ENCODE measurements at places on chromosomes 2 and 18. TPM values are rescaled to one million over a fixed set of nuclear protein-coding genes. Genes with fewer than 3 reads are reported as not detected.

The ELOA2 gene
- total RNA-seq, result not detected

The CRYGD gene
- not detected for total RNA-seq

The LRRTM1 gene
- not detected for total RNA-seq

The UPP2 gene
- not detected for total RNA-seq

The AQP12A gene
- not detected for total RNA-seq

The SALL3 gene
- total RNA-seq, result 0.05 TPM

The PLEK gene
- 0.17 TPM for total RNA-seq

The TANC1 gene
- total RNA-seq, result 92.6 TPM

The MARCHF4 gene
- total RNA-seq, result 1.5 TPM

The FAM124B gene
- 139 TPM for total RNA-seq

GRCh38 chr2:84654414-84654813 lies 138.1 kb downstream of the DNAH6 start:
- DNase-seq, result no peak

GRCh38 chr2:186648130-186648529 lies 45.7 kb upstream of the FAM171B start:
- DNase-seq, result no peak

GRCh38 chr18:74351354-74351753 lies 35.7 kb downstream of the C18orf63 start:
- peak; percentile 47 for DNase-seq

DNA sequence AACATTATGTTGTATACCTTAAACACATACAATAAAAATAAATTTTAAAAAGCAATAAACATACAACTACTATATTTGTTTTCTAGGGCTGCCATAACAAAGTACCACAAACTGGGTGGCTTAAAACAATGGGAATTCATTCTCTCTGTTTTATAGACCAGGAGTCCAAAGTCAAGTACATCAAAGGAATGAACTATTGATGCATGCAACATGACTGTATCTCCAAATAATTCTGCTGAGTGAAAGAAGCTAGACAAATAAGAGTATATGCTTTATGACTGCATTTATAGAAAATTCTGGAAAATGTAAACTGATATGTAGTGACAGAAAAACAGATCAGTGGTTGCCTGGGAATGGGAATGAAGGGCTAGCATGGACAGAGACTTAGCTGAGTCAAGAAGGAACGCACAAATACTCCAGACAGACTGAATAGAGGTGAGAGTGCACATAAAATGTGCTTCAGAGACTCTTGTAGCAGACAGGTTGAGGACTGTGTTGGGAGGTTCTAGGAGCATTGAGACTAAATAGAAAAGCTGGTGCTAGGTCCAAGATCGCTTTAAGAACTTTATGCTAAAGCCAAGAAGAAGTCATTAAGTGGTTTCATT lies 11.0 kb upstream of the PLA2R1 start:
- DNase-seq, result no peak

- no peak for DNase-seq
These were observed 77.6 kb downstream of the EPC2 start for GRCh38 chr2:148721991-148722777.

- no peak for DNase-seq
These were observed 104.9 kb downstream of the TGIF1 start for GRCh38 chr18:3554811-3555427.

DNA sequence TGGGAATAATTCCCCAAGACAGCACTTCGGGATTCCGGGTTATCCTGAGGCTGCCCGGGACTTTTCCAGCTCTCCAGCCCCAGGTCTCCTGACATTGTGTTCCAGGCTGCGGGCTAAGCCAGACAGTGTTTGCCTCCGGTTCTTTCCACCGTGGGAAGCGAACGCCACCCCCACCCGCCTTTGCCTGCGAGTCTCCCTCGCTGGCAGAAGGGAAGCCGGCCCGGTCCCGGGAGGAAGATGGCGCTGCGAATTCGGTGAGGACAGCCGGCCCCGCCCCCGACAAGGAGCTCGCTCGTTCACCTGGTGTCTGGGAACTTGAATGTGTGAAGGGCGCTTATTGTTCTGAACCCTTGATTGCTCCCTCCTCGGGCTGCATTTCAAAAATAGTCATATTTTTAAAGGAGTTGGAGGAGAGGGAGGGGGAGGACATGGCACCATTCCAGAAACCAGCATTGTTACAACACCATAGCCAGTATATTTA lies 2.9 kb downstream of the LRATD1 start:
- DNase-seq, result peak; percentile 66

DNA sequence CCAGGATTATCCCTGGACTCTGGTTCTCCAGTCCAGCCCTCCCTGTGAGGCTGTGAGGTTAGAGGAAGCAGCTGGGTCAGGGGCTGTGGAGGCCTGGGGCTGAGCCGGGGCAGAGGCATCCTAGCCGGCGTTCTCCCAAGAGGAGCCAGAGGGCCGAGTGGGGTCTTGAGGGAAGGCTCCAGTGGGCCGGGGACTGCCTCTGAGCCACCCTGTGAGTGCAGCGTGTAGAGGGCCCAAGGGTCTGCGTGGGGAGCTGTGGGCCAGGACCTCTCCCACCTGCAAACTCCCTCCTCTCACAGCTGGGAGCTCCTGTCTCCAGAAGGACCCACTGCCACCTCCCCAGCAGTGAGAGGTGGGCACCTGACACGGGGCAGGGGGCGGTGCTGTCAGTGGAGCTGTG lies 41.0 kb downstream of the GLI2 start:
- DNase-seq, result no peak

GRCh38 chr18:78271790-78272189 lies 707.8 kb upstream of the SALL3 start:
- no peak for DNase-seq

- DNase-seq, result peak; percentile 84
These were observed 112.4 kb downstream of the FEZ2 start for GRCh38 chr2:36485521-36485920.

DNA sequence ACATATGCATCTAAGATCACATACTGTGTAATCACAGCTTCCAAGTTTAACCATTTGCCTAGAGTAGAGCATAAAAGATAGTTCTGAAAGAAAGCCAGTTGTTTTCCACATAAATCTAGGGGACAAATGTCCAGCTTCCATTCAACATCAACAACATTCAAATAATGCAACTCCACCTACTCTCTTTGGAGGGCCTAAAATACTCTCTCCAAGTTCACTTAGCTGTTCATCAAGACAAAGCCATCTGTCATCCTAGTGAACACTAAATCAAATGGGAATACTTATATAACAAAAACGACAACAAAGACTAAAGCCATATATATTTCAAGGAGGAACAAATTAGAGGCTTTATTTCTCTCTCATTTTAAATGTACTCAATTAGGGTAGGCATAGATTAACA lies 221.5 kb upstream of the CDH2 start:
- no peak for DNase-seq

- no peak for DNase-seq
These were observed 6.2 kb downstream of the SPAG16 start for GRCh38 chr2:213290501-213290900.

- DNase-seq, result no peak
These were observed 177.8 kb downstream of the EIPR1 start for GRCh38 chr2:3199627-3200345.

GRCh38 chr2:147364597-147364996 lies 480.2 kb upstream of the ACVR2A start:
- no peak for DNase-seq

GRCh38 chr2:194723446-194723845 lies 933.6 kb upstream of the SLC39A10 start:
- no peak for DNase-seq

- DNase-seq, result no peak
These were observed 32.7 kb upstream of the C1GALT1C1L start for GRCh38 chr2:43708891-43709290.

DNA sequence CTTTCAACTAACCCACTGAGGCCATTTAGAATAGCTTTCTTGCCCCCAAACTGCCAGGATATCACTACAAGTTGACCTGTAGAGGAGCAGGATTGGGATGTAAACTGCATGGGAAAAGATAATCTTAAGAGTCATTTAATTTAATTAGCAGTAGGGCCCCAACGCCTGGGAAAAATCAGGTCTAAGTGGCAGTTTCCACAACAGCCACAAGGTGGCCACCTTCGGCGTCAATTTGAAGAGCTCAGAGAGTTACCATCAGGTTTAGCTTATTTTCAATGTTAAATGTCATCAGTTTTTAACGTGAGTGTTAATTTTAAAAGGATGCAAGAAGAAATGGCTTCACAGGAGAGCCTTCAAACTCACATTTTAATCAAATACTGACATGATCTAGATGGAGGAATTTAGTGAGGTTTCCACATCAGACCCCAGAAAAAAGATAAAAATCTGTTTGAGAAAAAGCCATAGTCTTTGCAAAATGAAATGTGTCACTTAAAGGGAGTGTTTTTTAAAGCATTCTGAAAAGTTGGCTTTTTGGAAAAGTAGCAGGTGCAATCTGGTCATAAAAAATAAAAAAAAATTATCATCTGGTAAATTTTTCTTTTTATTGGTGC lies 77.3 kb upstream of the UPP2 start:
- peak; percentile 72 for DNase-seq

- DNase-seq, result peak; percentile 77
These were observed 88.6 kb upstream of the BCL11A start for GRCh38 chr2:60641811-60642788.

DNA sequence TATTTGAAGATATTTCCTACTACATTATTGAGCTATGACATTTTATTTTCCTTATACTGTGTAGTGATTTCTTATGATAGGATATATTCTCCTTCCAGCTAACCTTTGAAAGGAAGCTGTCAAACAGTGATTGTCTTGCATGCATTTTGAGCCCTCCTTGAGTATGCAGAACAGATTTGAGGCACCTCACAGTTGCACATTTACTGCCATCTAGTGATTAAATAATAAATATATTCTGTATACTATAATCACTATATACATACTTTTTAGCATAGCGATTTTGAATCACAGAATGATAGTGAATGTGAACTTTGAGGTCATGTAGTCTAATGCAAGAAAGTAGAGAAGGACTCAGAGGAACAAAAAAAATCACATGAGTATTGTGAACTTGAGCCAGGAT lies 268.4 kb upstream of the CDH19 start:
- DNase-seq, result peak; percentile 12

DNA sequence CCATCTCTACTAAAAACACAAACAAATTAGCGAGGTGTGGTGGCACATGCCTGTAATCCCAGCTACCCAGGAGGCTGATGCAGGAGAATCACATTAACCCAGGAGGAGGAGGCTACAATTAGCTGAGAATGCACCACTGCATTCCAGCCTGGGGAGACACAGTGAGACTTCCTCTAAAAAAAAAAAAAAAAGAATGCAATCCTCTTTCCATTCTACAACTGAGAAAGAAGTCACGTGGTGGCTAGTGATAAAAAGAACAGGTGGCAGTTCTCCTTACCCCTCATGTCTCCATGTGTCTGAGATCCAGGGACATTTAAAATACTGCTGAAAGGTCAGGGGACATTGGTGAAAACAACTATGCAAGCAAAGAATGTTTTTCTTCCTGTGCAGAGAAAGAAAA lies 24.4 kb upstream of the GPR39 start:
- DNase-seq, result peak; percentile 1
